ENCODE measurements at places on chromosomes 1 and 21. TPM values are rescaled to one million over a fixed set of nuclear protein-coding genes. Genes with fewer than 3 reads are reported as not detected.

Gene RALGPS2
- 2.0 TPM for polyA plus RNA-seq

Gene RSPH1
- not detected for polyA plus RNA-seq

GRCh38 chr1:197469620-197470210 lies 201.7 kb downstream of the CRB1 start:
- no peak for DNase-seq

GRCh38 chr1:27614625-27615344 lies 10.8 kb upstream of the AHDC1 start:
- no peak for DNase-seq

- peak; percentile 5 for DNase-seq
Measured at GRCh38 chr1:87404296-87404695, 75.6 kb downstream of the LMO4 start.

DNA sequence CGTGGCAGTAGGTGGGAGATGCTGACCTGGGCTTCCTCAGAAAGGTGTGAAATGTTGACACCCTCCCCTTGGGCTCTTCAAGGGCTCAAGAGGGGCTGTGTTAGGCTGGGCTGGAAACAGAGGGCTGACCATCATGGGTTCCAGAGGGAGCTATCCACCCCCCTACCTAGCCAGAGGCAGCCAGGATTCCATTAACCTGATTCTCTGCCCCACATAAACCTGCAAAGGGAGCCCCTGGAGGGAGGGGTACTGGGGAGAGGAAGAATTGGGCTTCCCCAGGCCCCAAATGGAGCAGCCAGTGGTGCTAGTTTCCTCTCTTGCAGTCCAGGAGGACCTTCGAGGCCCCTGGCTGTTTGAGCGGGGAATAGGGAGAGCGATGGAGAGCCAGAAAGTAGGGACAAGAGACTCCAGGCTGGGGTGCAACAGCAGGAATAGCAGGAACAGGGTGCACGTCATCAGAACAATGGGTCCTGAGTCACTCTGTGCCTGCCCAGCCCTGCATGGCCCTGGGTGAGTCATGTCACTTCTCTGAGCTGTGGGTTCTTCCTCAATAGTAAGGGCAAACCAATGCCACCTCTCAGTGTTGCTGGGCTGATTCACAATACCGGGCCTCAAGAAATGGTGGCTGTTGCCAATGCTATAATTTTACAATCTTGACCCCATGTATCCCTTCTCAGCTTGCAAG lies 121.2 kb downstream of the EPHB2 start:
- DNase-seq: no peak

DNA sequence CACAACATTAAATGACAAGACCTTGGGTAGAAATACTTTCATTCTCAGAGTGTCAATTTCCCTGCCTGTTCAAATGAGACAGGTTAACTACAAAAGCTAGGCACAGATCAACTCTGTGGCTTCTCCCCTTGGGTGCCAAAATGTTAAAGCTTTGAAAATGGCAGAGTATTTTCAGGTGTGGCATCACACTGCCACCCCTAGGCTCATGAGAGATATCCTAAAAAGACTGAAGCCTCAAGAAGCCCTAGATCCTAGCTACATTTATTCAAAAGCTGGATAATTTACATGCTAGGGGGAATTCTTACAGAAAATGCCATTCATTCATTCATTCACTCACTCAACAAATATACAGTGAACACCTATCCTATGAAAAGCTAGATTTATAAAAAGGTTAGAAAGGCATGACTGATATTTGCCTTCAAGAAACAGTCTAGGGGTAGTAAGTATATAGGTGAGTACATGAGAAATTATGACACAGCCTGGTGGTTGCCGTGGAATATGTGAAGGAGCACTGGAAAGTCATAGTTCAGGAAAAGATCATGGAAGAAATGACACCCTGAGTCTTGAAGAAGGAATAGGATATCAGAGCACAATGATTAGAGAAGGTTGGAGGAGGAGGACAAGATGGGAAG lies 15.9 kb upstream of the RAB4A start:
- peak; percentile 55 for DNase-seq

Measured in CD4-positive, CD25-positive, alpha-beta regulatory T cell (primary cell).